ENCODE measurements at places on chromosomes 1 and 21.

DNA sequence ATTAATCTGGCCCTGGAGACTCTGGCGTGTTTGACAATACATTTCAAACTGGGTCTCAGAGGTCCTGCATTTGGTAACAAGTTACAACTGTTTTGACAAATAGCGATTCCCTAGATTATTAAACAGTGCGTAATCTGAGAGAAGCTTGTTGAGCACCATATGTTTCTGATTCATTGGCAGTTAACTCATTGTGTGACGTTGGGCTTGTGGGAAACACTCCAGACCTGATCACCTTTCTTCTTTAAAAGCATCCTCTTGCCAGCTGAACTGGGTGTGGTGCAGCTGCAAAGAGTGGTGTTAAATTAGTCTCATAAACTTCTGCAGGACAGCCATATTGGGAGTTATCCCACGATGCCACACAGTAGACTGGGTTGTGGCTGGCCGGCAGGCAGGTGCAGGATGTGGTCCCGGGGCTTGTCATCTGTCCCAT lies 82.7 kb downstream of the CDC7 start:
- DNase-seq, result no peak

DNA sequence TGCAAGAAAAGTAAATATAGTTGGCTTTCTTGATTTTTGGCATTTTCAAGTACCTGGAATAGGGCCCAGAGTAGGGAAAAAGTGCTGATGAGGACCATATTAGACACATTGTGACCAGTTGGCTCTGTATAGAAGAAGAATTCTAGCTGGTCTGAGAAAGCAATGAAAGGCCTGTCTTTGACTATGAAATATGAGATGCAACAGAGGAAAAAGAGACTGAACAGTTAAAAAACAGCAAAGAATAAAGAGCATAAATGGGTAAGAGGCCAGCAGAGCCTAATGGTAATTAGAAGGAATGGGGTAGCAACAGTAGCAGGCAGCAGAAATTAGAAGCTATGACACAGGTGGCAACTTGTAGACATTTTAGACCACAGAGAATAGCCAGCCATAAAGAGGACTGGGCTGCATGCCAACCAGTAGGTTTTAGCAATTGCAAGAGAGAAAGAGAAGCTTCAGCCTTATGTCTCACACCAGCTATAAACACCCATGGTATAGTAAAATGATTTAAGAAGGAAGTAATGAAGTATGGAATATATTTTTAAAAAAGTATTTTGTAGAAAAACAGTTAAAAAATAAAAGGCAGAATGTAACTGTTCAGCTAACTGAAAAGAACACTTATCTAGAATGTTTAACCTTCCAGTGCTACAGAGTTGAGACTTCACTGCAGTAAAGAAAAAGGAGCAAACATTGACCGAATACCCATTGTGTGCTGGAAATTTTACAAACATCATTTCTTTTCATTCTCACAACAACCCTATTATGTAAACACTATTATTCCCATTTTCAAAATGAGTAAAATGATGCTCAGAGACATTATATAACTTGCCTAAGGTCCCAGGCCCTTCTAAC lies 114.1 kb downstream of the LHX4 start:
- peak; percentile 19 for DNase-seq

GRCh38 chr1:194341587-194341986 lies 1155.2 kb upstream of the B3GALT2 start:
- DNase-seq, result no peak

DNA sequence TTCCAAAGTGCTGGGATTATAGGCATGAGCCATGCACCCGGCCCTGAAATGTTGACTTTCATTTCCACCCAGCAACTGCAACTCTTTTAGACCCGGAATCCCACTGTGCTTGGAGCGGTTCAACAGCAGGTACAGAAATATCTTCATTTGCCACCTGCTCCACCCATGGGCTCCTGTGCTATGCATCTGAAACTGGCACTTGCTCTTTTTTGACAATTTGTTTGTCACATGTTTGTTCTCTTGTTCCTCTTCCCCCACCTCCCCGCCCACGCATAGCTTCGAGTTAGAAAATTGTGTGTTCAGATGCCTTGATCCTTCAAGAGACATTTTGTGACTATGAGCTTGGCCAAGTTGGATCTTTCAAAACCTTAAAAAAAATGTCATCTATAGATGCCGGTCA lies 2.4 kb upstream of the IFNLR1 start:
- peak; percentile 86 for DNase-seq

- DNase-seq, result no peak
These were observed 27.4 kb downstream of the ETS2 start for GRCh38 chr21:38833117-38833516.

- DNase-seq, result no peak
These were observed 34.6 kb downstream of the CFAP57 start for GRCh38 chr1:43206600-43207228.

GRCh38 chr1:20061866-20062265 lies 8.1 kb upstream of the PLA2G5 start:
- DNase-seq, result no peak

DNA sequence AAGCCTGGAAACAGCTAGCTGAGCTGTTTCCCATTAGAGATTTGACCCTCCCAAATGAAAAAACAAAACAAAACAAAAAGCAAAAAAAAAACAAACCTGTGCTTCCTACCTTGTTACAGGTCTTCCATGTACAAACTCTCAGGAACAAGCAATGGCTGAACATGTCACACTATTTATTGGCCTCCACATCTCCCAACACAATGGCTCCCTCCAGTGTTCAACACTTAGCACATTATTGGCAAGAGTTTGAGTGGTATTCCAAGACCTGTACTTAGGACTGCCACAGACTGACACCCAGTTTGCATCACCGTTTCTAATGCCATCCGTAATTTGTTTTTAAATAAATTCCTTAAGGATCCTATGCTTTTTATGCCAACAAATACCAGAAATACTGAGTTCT lies 195.0 kb upstream of the OLFM3 start:
- no peak for DNase-seq

DNA sequence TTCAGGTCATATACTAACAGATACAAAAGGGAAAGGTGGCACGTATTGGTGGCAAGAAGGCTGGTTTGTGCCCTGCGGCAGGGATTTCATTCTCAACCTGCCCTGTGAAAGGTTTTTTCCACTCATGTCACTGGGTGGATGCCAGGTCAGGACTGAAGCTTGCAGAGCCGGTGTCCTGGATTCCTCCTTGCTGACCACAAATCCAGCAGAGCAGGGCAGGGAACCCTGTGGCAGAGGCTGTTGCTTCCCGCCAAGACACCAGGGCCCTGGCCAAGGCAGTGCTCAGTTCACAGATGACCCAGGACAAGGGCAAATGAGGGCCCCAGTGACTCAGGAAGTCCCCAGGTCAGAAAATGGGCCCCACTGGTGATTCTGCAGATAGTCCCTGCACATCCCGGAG lies 16.4 kb downstream of the BSND start:
- DNase-seq, result no peak

DNA sequence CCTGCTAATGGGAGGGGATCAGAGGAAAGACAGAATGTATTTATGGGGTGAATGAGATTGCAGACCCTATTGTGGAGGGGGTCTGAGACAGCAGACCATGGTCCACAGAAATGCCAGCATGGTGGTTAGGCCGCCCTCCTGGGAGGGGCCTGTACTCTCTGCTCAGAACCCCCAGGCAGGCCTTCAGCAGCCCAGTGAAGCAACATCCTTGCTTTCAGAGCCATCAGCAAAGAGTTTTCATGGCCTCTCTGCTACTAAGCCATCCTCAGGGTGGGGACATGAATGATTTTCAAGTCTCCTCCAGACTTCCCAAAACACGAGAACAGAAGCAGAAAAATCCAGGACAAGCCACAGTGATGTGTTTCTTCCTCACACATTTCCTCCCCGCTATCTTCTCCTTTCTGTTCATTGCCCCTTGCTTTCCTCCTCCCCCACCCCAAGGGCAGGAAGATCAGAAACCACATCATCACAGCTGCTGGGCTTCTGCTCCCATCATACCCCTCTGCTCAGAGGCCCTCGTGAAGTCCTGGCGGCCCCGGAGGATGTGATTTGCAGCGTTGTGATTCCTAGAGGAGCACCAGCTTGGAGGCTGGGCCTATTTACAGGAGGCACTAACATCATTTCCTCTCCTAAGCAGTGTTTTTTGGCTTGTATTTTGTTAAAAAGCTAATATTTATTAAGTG lies 48.0 kb downstream of the ABCA4 start:
- DNase-seq, result no peak

- DNase-seq, result no peak
These were observed 75.6 kb downstream of the TAS1R2 start for GRCh38 chr1:18783705-18784481.

DNA sequence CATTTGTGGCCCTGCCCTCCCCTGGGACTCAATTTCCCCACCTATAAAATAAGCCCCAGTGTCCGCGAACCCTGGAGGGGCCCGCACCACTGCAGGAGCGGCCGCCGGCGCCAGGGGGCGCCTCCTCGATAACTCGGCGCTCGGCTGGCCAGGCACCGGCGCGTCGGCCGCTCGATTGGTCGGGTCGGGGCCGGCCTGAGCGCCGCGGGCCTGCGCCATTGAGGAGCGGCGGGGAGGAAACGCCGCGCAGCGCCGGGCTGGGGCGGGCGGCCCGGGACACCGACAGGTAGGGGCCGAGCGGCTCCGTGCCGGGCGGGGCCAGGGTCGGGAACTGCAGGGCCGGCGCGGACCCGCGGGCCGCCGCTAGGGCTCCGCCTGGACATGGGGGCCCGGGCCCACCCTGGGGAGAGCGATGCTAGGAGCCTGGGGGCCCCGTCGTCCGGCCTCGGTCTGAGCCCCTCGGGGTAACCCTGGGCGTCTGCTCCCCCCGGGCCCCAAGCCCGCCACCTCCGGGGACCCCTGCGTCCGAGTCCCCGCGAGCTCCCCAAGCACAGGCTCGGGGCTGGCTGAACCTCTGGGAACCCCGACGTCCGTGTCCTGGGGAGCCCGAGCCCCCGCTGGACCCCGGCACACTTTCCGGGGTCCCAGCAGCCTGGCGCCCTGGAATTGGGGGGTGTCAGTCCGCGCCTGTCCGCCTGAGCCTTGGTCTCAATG lies at the start of gene VPS13D:
Gene VPS13D (plus strand): TSS at position 196 of the 714 bp plus-strand sequence. CDS start 4,237 bp downstream, outside the sequence.
- peak; percentile 13 for DNase-seq

DNA sequence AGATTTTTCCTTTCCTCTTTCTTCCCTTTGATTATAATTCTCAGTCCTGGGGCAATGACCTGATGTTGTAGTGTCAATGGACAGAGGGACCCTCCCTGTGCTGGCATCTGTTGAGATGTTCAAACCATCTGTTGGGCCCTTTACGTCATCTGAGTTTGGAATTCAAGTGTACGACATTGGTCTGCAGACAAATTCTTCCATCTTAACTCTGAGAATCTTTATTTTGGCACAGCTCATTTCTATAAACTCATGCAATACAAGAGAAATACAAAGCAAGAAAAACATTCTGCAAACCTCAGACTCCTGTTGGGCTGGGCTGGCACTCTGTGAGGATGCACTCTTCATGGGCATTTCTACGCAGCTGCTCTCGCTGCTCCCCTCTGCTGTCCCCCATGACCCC lies 54.2 kb downstream of the IFI44 start:
- no peak for DNase-seq

DNA sequence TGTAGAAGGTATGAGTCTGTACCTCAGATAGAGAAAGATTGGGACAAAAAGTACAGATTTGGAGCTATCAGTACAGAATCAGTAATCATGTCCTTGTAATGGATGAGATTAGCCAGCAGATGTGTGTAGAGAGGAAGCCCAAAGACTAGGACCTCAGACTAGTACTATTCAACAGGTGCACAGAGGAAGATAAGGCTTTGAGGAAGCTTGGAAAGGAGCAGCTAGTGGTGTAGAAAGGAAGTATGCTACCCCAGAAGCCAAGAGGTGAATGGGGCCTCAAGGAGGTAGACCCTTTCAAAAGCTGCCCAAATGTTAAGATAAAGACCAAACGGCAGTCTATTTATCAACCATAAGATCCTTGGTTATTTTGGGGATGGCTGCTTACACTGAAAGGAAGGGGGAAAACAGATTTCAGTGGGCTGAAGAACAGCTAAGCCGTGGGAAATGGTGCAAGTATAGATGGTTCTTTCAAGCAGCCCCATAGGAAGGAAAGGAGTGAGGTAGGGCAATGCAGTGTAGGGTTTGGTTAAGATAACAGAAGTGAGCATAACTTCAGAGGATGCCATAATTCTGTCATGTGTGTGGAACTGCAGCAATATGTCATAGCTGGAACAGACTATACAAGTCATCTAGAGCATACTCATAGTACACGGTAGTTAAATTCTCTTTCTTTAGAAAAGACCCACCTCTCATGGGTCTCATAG lies 221.7 kb downstream of the HHIPL2 start:
- DNase-seq, result no peak

- DNase-seq, result no peak
These were observed 126.3 kb upstream of the JUN start for GRCh38 chr1:58909914-58910681.

GRCh38 chr1:223304931-223305330 lies 59.0 kb downstream of the SUSD4 start:
- no peak for DNase-seq

DNA sequence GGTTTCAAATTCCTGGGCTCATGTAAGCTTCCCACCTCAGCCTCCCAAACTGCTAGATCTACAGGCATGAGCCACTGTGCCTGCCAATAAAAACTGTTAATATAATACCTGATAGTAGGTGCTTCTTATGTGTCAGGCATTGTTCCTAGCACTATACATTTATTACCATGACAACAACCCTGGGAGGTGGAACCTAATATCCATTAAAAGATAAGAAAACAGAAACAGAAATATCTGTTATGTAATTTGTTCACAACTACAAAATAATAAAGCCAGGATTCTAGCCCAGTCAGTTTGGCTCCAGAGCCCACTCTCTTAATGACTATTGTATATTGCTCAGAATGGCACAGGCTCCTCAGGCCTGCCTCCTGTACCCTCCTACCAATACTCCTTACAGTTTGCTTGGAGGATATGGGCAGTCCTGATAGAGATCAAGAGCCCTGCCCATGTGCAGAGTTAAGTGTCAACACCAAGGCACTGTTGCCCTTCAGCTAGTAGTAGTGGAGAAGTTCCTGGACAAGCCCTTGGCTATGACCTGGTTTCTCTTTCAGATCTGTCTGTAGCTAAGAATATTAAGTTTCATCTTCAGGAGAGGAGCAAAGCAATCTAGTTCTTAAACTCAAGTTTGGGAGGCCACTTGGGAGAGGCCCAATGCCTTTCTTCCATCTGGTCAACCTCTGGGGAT lies 22.4 kb downstream of the RPL5 start:
- DNase-seq, result no peak

GRCh38 chr1:99171184-99171813 lies 93.0 kb upstream of the PLPPR4 start:
- no peak for DNase-seq

DNA sequence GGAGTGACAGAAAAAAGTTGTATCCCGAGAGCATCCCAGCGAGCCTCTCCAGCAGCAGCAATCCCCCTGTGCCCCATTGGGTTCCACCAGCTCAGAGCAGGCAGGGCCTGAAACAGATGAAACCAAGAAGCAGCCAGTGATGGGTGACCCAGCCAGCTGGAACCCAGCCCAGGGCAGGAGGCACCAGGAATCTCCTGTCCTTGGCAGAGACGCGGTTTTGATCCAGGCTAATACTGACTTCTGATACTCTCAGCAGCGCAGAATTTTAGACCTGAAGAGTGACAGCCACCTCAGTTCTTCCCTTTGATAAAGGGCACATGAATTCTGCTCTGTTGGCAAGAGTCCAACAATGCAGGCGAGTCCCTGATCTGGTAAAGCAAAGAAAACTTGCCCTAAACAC lies 11.4 kb upstream of the OLIG1 start:
- DNase-seq, result no peak
